ENCODE measurements at places on chromosomes 4 and X. TPM values are rescaled to one million over a fixed set of nuclear protein-coding genes. Genes with fewer than 3 reads are reported as not detected.

Gene SYP
- 5.6 TPM for total RNA-seq

DNA sequence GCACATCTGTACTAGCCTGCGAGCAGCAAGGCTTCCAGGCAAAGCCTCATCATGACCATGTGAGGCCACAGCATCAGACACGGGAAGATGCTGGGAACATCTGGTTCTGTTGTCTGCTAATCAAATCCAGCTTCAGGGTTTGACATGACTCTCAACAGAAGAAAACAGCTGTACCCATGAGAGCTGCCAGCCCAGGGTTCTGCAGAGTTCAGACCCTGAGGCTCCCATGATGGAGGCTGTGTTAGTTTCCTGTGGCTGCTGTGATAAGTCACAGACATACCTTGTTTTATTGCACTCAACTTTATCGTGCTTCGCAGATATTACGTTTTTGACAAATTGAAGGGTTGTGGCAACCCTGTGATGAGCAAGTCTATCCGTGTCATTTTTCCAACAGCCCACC lies 37.5 kb downstream of the JAKMIP1 start:
- DNase-seq = no peak
- no peaks in the 10 kb centered on the region for H3K36me3 ChIP-seq
- H3K27me3 ChIP-seq = no peaks in the 10 kb centered on the region
- no peak overlapping the region for H3K27ac ChIP-seq

Gene MORC4
- total RNA-seq = 12.4 TPM

Gene FGA
- 1.4 TPM for total RNA-seq

- no peaks in the 10 kb centered on the region for H3K36me3 ChIP-seq
- H3K4me3 ChIP-seq = no peak overlapping the region
- no peak overlapping the region for H3K27ac ChIP-seq
- H3K27me3 ChIP-seq = peaks cover 3% of the 10 kb centered on the region
- no peaks in the 10 kb centered on the region for H3K4me1 ChIP-seq
- DNase-seq = no peak
These were observed 152.0 kb upstream of the FTHL17 start for GRCh38 chrX:31223817-31224216.

- no peak overlapping the region for H3K27ac ChIP-seq
- peaks cover 4% of the 10 kb centered on the region for H3K4me1 ChIP-seq
- H3K36me3 ChIP-seq = no peaks in the 10 kb centered on the region
- H3K27me3 ChIP-seq = no peaks in the 10 kb centered on the region
These were observed 18.0 kb downstream of the STARD8 start for GRCh38 chrX:68665502-68665901.

DNA sequence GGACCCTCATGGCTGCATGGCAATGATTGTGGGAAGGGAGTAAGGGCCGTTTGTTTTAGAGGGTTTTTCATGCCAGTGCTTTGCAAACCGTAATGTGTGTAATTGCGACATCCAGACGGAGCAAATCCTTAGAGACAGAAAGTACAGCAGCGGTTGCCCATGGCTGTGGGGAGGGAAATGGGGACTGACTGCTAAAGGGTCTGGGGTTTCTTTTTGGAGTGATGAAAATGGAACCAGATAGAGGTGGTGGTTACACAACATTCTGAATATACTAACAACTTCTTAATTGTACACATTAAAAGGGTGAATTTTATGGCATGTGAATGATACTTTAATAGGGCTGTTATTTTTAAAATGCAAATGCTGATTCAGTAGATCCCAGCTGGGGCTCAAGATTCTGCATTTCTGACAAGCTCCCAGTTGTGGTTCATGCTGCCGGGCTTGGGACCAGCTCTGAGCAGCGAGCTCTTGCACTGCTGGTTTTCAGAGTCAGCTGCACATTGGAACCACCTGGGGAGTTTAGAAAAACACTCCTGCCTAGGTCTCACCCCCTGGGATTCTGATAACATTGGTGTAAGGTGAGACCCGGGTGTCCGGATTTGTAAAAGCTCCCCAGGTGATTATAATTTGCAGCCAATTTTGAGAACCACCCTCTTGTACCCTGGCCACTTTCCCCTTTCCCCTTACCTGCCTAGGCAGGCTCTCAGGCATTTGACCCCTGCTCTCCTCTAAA lies 47.7 kb downstream of the PRPS1 start:
- H3K27me3 ChIP-seq = no peaks in the 10 kb centered on the region
- H3K36me3 ChIP-seq = no peaks in the 10 kb centered on the region
- peak overlapping the region; percentile 46 for H3K4me3 ChIP-seq
- peak overlapping the region; percentile 98 for H3K27ac ChIP-seq
- peak; percentile 86 for DNase-seq
- peaks cover 11% of the 10 kb centered on the region for H3K4me1 ChIP-seq

DNA sequence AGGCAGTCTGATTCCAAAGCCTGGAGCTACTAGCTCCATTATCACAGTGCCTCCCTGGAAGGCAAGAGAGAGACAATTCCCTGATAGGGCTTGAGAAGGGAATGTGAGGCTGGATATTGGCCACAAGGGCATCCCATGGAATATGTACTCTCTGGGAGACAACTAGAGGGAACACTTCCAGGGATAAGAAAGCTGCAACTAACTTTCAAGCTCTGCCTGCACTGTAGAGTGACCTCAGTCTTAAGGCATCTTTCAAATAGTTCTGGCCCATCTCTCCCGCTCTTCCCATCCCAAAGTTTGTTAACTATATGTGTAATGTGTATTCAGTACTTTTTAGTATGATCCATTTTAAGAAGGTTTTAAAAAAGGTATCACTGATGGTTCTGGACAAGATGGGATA lies 13.1 kb upstream of the RNF212 start:
- DNase-seq = no peak
- H3K27me3 ChIP-seq = no peaks in the 10 kb centered on the region
- H3K4me1 ChIP-seq = no peaks in the 10 kb centered on the region
- H3K4me3 ChIP-seq = no peak overlapping the region
- no peak overlapping the region for H3K27ac ChIP-seq

GRCh38 chrX:10631416-10632145 lies 11.2 kb upstream of the MID1 start:
- H3K4me1 ChIP-seq = no peaks in the 10 kb centered on the region
- H3K36me3 ChIP-seq = no peaks in the 10 kb centered on the region

DNA sequence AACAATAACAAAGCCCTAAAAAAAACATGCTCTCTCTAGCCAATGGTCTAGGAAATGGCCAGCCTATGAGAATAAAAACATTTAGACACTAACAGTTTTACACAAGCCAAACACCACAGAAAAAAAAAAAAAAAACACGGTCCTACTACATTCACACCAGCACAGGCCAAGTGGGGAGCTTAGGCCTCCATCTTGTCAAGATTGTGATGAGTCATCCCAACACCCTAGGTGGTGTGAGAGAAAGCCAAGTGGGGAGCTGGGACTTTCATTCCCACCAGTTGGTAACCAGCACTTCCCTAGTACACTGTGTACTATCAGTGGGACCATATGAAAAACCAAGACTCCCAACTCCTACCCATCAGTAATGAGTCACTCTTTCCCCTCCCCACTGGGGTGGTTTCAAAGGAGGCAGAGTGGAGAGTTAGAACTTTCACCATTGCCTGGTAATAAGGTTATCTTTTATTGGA lies 95.6 kb downstream of the ADAMTS3 start:
- no peak overlapping the region for H3K27ac ChIP-seq
- H3K4me3 ChIP-seq = no peak overlapping the region
- no peaks in the 10 kb centered on the region for H3K36me3 ChIP-seq
- DNase-seq = no peak

- H3K4me3 ChIP-seq = no peak overlapping the region
- H3K4me1 ChIP-seq = no peaks in the 10 kb centered on the region
- no peak overlapping the region for H3K27ac ChIP-seq
- H3K36me3 ChIP-seq = no peaks in the 10 kb centered on the region
These were observed 17.6 kb downstream of the ARMCX2 start for GRCh38 chrX:101642093-101642492.

DNA sequence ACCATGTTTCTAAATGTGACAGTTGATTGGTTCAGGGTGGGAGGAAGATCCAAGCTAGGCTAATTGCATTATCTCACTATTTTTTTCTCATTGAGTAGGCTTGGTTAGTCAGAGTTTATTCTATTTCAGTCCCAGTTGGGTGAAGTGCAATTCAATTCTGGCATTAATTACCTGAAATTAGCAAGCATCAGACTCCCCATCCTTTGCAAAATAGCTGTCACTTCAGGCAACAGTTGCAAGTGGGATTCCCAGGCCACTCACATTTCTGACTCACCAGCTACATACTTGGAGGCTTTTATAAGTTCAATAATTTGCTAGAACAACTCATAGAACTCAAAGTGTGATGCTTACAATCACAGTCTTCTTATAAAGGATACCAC lies 155.8 kb upstream of the HAND2 start:
- no peak overlapping the region for H3K27ac ChIP-seq
- H3K4me1 ChIP-seq = peaks cover 10% of the 10 kb centered on the region
- DNase-seq = no peak
- no peaks in the 10 kb centered on the region for H3K27me3 ChIP-seq
- no peaks in the 10 kb centered on the region for H3K36me3 ChIP-seq
- H3K4me3 ChIP-seq = no peak overlapping the region

- H3K27ac ChIP-seq = no peak overlapping the region
- H3K27me3 ChIP-seq = peaks cover 17% of the 10 kb centered on the region
- H3K4me3 ChIP-seq = no peak overlapping the region
- no peaks in the 10 kb centered on the region for H3K36me3 ChIP-seq
- peaks cover 3% of the 10 kb centered on the region for H3K4me1 ChIP-seq
These were observed 23.0 kb downstream of the RTL5 start for GRCh38 chrX:72108666-72109065.

DNA sequence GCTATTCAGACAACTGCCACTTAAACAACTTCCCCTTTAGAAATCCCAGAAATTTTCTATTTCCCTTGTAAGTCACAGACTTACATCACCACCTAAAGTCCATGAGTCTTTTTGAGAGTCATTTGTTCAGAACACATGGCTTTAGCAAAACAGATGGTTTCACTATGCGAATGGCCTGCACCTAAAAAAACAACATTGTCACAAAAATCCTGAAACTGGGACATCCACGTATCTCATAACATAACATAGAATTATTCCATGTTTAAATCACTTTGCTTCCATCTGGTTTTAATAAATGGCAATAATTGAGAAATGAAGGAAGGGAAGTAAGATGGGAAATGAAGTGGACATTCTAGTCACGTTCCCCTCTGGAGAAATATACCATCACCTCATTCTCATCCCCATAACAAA lies 155.3 kb upstream of the EDNRA start:
- peaks cover 16% of the 10 kb centered on the region for H3K4me1 ChIP-seq
- no peaks in the 10 kb centered on the region for H3K27me3 ChIP-seq
- no peak overlapping the region for H3K4me3 ChIP-seq
- no peaks in the 10 kb centered on the region for H3K36me3 ChIP-seq
- DNase-seq = peak; percentile 56
- no peak overlapping the region for H3K27ac ChIP-seq

DNA sequence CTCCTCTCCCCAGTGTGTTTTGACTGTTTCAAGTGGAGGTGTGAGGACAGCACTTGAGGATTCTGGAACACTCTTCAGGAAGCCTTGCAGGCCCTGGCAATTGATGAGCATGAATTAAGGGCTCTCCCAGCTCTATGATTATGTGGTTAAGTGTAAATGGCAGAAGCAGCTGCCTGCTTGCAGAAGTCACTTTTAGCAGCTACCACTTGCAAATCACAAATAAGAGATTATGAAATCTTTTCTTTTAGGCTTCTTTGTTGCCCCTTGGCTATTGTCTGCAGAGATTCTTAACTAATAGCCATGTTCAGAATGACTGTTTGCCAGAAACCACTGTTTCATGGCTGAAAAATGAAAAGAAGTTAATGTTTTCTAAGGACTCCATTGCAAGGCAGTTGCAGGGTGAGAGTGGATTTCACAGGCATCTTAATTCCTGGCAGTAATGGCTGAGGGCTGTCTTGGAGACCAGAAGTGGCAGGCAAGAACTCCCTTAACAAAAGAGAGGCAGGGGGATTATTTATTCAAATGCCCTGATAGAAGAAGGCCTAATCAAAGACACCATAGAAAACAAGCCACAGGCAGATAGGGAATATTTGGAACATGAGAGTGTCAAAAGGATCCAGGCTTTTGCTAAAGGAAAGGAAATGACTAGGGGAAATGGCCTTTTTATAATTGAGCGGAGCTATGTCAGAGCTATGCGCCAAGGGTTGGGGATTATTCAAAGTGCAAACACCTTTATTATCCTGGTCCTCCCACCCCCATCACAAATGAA lies 8.3 kb upstream of the HOPX start:
- no peak overlapping the region for H3K4me3 ChIP-seq
- no peak for DNase-seq
- H3K36me3 ChIP-seq = no peaks in the 10 kb centered on the region
- no peak overlapping the region for H3K27ac ChIP-seq
- no peaks in the 10 kb centered on the region for H3K4me1 ChIP-seq

DNA sequence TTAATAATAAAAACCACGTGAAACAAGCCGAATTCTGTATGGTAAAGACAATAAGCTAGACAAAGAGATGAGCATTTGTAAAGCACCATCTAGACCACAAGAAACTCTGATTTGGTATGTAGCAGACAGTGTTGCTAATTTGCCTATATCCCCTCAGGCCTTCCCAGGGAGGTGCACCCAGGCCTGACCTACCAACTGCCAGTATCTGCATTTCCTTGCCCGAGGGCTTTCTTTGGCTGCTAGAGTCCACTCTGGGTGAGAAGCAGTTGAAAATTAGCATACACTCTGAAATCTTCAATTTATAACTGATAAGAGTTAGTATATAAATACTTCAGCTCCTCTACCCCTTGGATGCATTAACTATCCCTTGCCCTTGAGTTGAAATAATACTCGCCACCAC lies 37.4 kb upstream of the IL1RAPL1 start:
- H3K27me3 ChIP-seq = no peaks in the 10 kb centered on the region
- no peaks in the 10 kb centered on the region for H3K36me3 ChIP-seq
- H3K27ac ChIP-seq = no peak overlapping the region

Gene ITGB1BP2
- 2.7 TPM for total RNA-seq

DNA sequence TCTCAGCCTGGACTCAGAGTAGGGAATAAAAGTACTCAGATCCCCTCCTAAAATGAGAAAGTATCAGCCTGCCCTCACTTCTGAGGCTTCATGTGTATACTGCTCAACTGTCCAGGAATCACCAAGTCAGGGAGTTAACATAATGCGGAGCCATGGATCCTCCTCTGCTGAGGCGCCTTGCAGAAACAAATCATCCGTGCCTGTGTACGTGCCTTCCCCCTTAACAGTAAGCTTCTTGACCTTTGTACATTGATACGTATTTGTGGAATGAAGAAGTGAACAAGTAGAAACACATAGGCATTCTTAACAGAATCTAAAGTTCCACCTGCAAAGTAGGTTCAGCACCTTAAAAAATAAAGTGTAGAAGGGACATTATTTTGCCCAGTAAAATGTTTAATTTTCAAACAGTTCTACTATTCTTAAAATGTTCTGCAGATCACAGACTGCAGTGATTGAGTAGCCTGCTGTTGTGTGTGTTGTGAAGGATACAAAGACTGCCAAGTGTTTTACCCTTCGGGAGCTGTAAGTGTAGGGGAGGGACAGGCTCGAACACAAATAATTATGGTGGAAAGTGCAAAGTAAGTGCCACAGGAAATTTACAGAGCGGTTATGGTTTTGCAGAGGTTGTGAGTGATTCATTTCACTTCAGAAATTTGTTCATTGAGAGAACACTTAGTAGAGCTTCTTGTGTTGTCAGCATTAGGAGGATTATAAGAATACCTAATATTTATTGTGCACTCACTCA lies 61.9 kb downstream of the ARHGAP10 start:
- no peak overlapping the region for H3K4me3 ChIP-seq
- H3K27me3 ChIP-seq = no peaks in the 10 kb centered on the region
- peaks cover 5% of the 10 kb centered on the region for H3K4me1 ChIP-seq
- no peaks in the 10 kb centered on the region for H3K36me3 ChIP-seq
- peak overlapping the region; percentile 57 for H3K27ac ChIP-seq

- H3K4me1 ChIP-seq = no peaks in the 10 kb centered on the region
- H3K36me3 ChIP-seq = no peaks in the 10 kb centered on the region
- H3K4me3 ChIP-seq = no peak overlapping the region
- no peak overlapping the region for H3K27ac ChIP-seq
- DNase-seq = no peak
- H3K27me3 ChIP-seq = peaks cover 3% of the 10 kb centered on the region
These were observed 20.1 kb upstream of the CXCR3 start for GRCh38 chrX:71638409-71638808.

All from lung (tissue), 17 donors.